ENCODE measurements at places on chromosomes 13 and 19.

- no peak for DNase-seq
Observed at GRCh38 chr13:20161275-20161950, 561 bp upstream of the GJA3 start.

GRCh38 chr19:45667620-45668341 lies at the start of gene GIPR:
Gene GIPR, plus strand, starts transcription at chr19:45668221. Its CDS starts 1,300 bp downstream, at chr19:45669521.
- DNase-seq = no peak

GRCh38 chr19:2246801-2247361 lies 2.2 kb upstream of the AMH start:
- peak; percentile 55 for DNase-seq

GRCh38 chr13:32031025-32031814 lies at the start of gene FRY:
Gene FRY, plus strand, starts transcription at chr13:32031774. Its CDS starts 22 bp downstream, at chr13:32031796.
- peak; percentile 74 for DNase-seq

DNA sequence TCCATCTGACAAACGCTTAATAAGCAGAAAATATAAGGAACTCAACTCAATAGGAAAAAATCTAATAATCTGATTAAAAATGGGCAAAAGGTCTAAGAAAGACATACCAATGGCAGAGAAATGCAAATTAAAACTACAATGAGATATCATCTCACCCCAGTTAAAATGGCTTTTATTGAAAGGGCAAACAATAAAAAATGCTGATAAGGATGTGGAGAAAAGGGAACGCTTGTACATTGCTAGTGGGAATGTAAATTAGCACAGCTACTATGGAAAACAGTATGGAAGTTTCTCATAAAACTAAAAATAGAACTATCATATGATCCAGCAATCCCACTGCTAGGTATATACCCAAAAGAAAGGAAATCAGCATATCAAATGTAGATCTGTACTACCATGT lies 508.8 kb upstream of the GPC6 start:
- DNase-seq = no peak

DNA sequence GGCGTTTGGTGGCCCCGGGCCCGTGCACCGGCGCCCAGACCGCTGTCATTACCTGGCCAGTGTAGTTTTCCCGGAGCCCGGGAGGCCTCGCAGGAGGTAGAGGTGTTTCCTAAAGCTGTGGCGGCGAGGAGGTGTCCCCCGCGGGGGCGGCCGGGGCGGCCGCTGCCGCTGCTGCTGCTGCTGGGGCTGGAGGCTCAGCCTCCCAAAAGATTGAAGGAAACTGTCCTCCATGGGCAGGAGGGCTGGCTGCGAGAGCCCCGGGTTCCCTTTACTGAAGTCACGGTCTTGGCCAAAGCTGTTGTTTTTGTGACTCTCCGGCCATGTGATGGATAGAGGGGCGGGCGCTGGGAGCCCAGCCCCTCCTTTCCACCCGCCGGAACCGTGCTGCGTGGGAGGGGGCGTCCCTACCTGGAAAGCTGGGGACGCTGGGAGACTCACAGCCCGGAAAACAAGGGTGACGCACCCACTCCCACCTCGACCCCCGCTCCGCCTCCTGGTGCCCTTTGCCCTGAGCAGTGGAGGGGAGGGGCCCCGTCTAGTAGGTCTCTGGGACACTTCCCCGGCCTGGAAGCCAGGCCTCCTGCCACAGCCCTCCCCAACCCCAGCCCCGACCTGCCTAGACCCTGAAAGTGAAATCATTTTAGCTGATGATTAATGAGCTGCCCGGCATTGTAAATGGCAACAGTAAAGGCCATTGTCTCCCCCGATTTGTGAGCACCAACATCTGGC lies at the start of gene N4BP2L1:
Gene N4BP2L1 (minus strand): TSS at position 279 of the 729 bp plus-strand sequence. CDS start 48 bp downstream, at position 231.
- DNase-seq = peak; percentile 84

DNA sequence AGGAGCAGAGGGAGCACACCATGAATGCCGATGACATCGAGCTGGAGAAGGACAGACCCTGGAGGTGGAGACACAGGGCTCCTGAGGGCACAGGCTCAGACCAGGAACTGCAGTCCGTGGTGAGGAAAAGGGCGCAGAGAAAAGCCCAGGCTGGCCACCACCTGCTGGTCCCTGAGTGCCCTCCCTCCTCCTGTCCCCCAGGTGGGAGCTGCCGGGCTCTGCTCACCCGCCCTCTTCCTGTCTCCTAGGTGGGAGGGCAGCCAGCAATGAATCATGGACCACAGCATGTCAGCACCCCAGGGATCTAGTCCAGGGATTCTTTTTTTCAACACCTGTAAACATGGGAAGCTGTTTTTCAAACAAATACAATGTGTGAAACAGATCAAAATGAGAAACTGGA lies 94.6 kb upstream of the ARHGEF7 start:
- DNase-seq = no peak

GRCh38 chr13:108033800-108034707 lies 181.3 kb downstream of the LIG4 start:
- no peak for DNase-seq

Measured in Ammon's horn (tissue), 1 donor.